Activated CD4-positive, alpha-beta T cell treated with anti-CD3 and anti-CD28 coated beads, Interleukin-2, amount 50 U/mL, for 48 hours (primary cell): ENCODE measurements at places on chromosomes 12 and 14.

GRCh38 chr12:106246891-106247673, 738 bp downstream of the CKAP4 start:
- peak; percentile 52 for DNase-seq

DNA sequence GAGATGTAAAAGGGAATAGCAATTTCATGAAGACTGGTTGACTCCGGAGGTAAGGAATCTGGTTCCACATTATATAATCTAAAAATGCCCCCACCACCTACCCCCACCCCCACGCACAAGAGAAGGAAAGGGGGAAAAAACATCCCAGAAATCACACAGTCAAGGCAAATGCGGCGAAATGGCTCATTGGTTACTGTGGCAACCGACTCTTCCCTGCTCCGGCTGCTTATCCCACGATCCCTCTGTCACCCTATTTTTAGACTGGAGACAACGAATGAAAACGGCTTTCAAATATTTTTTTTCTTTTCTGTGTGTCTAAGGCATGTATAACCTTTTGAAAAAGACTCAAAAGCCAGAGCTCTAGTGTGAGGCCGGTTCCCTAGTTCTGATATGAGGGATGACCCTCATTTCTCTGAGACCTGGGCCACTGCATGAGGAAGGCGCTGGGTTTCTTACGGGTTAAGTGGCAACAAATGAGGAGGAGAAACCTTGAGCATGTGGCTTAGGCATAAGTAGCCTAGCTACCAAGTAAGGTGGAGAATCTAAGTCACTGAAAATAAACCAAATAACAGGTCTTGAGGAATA, 148.3 kb upstream of the GRIN2B start:
- DNase-seq: no peak

GRCh38 chr14:73660511-73660910, 15.7 kb downstream of the DNAL1 start:
- no peak for DNase-seq

DNA sequence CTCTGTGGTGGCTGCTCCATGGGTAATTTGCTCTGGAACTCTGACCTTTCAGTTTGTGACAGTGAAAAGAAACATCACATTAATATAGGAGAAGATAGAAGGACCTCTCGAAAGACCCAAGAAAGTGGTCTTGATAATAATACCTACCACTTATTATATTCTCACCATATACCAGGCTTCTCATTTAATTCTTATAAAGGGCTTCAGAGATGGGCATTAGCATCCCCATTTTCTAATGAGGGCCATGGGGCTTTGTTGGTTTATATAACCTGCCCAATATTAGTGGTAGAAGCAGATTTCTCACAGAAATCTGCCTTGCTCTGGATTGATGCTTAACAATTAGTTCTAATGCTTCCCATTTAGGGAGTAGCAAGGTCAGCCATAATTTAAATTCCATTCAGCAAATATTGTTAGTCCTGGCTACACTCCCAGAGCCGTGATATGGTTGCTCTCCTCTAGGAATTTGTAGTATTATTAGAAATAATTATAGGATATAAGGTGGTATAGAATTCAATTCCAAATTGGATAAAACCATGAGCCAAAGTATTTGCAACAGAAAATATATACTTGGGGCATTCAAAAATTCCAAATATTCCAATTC, 7.4 kb upstream of the AMIGO2 start:
- no peak for DNase-seq

DNA sequence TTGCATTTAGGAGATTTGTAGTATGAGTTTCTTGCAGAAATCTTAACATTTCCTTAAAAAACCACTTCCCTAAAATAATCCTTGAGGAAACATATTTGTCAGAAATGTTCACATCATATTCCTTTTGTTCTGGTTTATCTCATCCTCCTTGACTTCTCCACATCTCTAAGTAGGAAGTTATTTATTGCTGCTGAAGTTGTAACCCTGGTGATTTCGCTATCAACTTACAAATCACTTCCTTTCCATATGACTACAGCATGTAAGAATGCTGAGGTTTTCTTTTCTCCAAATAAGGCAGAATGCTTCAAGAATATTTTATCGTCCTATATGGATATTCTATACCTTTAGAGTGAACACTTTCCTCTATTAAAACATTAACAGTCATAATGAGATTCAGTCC, 751.7 kb downstream of the NRXN3 start:
- no peak for DNase-seq

DNA sequence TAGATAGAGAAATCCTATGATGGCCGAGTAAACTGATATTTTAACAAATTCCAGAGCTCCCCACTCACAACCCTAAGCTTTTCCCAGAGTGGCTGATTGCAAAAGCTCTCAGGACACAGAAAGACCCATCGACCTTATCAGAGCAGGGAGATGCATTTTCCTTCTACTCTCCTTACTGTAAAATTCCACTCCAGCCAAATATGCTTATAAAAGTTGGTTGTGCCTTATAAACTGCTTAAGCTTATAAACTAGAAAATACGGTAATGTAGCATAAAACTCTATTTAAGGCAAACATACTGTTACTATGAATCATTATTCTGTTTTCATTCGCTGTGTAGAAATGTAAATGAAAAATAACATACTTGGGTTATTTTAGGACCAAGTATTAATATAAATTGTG, 41.6 kb upstream of the TRHDE start:
- DNase-seq: no peak

DNA sequence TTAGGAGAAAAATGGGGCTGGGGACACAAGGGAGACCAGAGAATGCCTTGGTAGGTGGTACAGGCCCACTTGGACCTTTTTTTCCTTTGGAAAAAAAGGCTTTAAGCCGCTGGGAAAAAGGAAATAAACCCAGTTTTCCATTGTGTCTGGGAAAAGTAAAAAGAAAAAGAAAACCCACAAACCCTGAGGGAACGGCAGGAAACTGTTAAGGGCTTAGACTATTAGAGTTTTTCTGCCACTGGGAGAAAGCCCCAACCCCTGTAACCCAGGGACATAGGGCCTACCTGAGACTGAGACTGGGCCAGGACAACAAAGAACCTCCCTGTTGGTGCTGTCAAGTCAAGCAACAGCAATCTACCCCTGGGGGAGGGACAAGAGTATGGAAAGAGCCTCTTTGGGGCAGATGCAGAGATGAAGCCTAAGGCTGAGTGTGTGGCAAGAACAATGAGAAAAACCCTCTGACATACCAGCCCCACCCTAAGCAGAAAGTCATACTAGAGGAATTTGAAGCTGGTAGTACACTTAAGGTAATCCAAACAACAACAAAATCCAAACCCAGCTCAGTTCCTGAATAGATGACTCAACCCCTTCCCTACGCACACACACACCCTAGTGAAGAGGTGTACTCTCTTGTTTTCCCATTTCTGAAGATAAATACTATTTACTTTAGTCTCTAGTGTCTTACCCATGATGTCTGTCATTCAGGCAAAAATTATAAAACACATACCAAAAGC, 22.8 kb downstream of the ATF1 start:
- no peak for DNase-seq

DNA sequence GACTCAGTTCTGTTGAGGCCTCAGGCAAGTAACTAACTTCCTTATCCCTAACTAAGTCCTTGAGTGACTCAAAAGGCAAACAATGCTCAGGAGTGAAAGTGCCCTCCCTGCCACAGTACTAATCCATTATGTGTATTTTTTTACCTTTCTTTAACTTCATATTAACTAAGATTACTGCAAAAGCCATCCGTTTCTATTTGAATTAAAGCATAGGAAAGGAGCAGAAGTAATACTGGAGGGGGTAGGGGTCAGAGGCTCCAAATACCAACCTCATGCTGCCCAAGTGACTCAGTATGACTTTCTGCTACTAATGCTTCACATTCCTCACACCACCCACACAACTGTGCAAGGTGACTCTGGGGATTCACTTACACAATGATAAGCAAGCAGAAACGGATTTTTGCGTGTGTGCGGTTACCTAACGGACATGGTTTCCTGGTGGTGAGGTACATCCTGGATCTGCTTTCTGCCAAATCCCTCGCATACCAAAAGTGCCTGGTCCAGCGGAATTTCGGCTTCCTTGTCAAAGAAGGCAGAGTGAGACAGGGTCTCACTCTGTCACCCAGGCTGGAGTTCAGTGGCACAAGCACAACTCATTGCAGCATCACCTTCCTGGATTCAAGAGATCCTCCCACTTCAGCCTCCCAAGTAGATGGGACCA, 25.1 kb downstream of the MOK start:
- DNase-seq: peak; percentile 8

DNA sequence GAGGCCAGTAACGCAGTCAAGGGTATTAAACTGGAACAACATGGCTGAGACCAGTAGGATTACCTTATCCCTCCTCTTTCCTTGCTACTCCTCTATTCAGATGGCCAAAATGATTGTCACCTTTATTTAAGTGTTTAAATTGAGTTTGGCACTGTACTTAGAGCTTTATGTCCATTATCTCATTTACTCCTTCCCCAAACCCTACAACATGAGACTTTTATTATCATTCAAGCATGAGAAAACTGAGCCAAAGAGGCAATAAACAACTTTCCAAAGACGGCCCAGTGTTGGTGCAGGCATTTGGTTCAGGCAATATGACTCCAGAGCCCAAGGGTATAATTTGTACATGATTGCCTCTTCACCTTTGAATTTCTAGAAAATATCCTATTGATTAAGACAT, 370.9 kb upstream of the KITLG start:
- no peak for DNase-seq

DNA sequence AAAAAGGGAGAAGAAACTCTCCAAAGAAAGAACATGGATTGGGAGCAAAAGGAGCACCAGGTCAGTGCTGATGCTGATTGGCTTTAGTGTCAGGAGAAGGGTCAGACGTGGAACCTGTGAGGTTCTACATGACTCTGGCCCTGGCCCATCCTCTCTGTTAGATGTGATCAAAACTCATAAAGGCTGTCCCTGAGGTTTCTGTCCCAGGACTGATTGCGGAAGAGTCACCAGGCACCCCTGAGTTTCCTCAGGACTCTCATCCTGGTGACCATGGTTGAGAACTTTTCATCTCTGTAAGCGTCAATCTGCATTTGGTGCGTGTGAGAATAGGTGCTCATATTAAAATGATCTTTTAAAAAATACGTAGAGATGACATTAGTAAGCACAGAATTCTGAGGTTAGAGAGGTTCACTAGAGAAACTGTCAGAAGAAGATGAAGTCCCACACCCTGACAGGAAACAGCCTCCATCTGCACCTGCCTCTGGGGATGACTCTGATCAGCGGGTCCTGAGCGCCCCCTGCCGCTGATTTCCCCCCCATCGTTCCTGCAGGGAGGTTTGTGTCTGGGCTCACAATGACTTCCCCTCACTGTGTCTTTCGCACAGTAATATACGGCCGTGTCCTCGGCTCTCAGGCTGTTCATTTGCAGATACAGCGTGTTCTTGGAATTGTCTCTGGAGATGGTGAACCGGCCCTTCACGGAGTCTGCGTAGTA, 741.8 kb downstream of the TMEM121 start:
- DNase-seq: peak; percentile 86

DNA sequence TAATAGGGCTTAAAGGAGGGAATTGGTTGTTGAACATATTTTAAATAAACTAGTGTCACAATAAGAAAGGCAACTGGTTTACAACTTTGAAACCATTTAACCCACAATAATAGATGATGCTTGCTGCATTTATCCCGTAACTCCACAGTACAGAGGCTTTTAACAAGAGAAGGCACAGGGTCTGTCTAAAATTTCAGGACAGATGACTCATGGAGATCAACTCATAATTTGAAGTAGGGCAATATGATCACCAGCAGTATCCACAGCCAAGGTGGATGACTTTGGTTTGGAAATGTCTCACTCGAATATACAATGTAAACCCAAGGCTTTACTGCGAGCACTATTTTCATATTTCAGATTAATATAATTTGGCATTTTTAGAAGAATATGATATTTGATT, 340.2 kb downstream of the LRIG3 start:
- DNase-seq: no peak

DNA sequence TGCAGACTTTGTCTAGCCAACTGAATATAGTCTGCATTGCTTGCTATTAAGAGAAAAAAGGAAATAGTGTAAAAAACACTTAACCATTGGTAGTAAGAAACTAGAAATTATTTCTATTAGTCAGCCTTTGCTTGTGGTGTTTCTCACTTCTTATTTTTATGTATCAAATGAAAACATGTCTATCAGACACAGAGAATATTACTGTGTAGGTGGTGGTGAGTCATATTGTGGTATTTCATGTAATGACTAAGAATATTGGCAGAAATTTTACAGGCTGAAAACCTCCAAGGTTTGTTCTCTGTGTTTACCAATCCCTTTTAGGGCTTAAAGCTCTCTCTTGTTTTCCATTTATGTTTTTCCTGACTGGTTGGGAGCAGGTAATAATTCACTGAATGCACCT, 87.2 kb downstream of the DAAM1 start:
- no peak for DNase-seq

GRCh38 chr14:35632271-35632670, 98.3 kb downstream of the INSM2 start:
- no peak for DNase-seq

GRCh38 chr12:213527-213932, 427 bp downstream of the SLC6A12 start:
- DNase-seq: no peak

DNA sequence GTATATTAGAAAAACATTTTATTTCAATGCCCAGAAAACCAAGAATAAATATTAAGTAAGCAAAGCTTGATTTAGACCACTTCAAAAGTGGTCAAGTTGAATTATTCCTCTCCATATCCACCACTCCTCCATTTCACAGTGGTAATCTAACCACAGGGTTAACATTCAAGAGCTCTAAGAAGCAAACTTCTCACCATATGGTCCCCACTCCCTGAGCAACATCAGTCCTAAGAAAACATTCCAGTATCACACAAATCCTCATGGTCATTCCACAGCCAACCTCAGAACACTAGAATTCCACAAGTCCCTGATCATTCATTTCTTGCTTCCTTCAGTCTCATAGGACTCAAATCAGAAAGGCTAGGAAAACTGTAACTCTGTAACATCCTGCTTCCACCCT, 47.9 kb downstream of the ST8SIA1 start:
- no peak for DNase-seq

DNA sequence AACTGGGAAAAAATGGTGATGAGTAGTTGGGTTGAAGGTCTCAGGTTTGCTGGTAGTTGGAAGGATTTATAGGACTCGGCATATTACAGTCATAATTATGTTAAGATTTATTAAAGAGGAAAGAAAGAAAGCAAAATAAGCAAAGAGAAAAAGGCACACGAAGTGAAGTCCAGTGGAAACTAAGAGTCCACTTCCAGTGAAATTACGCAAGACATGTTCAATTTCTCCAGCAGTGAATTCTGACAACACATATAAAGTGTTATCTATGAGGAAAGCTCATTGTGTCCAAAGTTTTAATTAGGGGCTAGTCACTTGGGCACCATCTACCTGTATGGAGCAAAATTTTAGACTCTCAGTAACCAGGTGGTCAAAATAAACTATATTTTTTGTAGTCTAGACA, 143.3 kb downstream of the CEP128 start:
- DNase-seq: no peak

DNA sequence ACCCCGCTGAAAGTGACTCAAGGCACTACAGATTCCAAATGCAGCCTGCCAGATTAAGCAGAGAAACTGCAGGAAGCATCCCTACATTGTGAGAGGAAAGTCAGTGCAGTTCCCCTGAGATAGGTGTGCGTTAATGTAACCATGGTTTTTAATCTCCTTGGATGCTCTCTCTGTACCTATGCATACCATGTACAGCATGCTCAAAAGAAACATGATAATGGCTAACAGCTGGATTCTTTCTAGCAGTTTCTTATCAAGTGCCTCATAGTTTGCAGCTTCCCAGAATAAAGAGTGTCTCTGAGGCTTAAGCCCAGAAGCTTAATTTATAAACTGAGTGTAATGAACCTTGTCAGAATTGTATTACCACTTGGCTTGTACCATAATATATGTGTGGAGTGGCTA, 17.1 kb upstream of the MDM1 start:
- DNase-seq: no peak
